NCI-H2171 treated with DMSO at 0.1 percent for 48 hours (cell line): ENCODE measurements at places on chromosomes 2 and 18.

DNA sequence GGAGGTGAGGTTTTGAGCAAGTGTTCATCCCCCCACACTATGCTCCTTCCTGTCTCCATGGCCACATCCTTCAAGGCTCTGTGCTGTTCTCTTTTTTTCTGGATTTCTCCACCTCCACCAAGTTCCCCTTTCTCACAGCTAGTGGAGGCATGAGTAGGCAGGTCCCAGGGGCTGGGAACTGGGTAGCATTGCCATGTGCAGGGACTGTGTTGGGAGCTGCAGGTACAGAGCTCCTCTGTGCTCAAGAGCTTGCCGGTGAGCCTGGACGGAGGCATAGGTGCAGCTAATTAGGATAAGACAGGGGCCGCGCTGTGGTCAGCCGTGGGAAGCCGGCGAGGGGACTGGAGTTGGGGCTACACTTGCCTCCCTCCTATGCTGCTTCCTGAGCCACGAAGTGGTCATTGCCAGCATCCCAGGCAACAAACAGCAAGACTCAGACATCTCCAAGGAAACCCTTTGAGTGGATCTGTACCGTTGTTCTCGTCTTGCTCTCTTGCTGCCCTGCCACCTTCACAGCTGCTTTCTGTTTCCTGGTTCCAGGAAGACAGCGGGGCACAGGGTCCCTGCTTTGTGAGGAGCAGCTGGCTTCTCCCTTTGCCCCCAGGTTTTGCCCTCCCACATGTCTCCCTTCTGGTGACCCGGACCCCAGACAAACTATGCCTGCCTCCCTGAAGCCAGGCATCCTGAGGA lies 36.9 kb downstream of the ATOH8 start:
- no peak for DNase-seq

- DNase-seq = no peak
Observed at GRCh38 chr2:105244451-105244850, 2.9 kb downstream of the GPR45 start.

DNA sequence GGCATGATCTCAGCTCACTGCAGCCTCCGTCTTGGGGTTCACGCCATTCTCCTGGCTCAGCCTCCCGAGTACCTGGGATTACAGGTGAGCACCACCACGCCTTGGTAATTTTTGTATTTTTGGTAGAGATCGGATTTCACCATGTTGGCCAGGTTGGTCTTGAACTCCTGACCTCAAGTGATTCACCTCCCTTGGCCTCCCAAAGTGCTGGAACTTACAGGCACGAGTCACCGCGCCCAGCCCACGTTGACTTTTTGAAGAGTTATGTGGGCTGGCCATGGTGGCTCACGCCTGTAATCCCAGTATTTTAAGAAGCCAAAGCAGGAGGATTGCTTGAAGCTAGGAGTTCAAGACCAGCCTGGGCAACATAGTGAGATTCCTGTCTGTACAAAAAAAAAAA lies 20.8 kb downstream of the CCL20 start:
- no peak for DNase-seq

GRCh38 chr18:13448335-13448795 lies 229.8 kb downstream of the LDLRAD4 start:
- no peak for DNase-seq

GRCh38 chr18:34754300-34754699 lies 44.2 kb downstream of the DTNA start:
- DNase-seq = no peak

- no peak for DNase-seq
Observed at GRCh38 chr2:37276291-37276690, 44.8 kb downstream of the NDUFAF7 start.

DNA sequence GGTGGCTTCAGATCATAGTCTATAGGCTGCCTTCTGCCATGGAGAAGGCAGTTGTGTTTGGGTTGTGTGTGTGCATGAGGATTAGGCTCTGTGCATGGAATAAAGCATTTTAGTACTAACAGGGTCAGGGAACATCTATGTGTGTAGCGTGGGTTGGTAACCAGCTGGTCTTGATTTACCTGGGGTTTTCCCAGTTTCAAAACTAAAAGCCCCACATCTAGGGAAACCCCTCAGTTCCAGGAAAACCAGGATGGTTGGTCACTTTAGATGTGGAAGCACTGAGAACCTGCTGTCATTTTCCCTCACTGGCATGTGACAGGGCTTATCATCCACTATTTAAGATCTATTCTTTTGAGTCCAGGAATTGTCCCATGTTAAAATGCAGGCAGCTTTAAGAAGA lies 116.3 kb downstream of the POLE4 start:
- DNase-seq = no peak

DNA sequence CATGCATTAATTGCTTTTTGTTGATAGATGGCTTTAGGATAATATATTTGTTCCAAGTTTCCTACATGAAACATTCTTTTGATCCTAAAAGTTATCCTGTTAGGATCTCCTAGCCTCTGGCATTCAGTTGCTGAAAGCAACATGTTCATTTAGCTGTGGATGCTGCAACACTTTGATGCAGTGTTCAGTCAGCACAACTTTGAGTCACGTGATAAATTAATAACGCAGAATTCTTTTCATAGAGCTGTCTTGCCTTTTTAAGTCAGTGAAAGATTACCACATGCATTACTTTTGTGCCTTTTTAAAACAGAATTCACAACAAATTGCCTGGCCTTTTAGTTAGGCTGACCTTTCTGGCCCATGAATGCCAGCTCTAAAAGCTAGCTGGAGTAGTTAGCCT lies 1467.9 kb upstream of the ZEB2 start:
- no peak for DNase-seq

- no peak for DNase-seq
Observed at GRCh38 chr2:187358531-187358930, 89.5 kb downstream of the CALCRL start.

DNA sequence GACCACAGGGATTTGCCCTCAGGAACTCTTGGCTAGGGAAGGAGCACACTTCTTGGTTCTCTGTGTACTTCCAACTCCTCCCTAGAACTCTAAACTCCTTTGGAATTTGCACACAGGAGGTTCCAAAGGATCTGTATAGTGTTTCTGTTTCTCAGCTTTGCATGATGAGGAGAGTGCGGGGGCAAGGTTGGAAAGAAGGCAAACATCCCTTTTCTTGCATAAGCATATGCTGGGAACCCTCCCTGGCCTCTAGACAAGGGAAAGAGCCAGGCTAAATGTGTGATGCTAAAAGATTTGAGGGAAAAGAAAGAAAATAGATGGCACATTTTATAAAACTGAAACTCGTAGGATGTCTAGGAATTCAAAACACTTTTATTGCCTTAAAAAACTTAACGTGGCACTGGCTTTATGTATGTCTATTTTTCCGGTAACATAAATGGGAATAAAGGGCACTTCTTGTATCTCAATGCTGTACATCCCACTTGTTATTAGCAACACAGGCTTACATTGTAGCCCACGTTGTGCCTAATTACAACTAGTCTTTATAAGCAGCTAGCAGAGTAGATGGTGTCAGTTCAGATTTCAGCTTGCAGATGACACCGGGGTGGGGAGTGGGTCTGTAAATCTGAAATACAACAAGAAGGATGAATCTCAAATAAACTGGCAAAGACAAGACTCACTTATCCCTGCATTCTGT lies 165.8 kb downstream of the GPD2 start:
- DNase-seq = no peak

- peak; percentile 99 for DNase-seq
Observed at GRCh38 chr2:85772019-85772745, 18.4 kb downstream of the ATOH8 start.

DNA sequence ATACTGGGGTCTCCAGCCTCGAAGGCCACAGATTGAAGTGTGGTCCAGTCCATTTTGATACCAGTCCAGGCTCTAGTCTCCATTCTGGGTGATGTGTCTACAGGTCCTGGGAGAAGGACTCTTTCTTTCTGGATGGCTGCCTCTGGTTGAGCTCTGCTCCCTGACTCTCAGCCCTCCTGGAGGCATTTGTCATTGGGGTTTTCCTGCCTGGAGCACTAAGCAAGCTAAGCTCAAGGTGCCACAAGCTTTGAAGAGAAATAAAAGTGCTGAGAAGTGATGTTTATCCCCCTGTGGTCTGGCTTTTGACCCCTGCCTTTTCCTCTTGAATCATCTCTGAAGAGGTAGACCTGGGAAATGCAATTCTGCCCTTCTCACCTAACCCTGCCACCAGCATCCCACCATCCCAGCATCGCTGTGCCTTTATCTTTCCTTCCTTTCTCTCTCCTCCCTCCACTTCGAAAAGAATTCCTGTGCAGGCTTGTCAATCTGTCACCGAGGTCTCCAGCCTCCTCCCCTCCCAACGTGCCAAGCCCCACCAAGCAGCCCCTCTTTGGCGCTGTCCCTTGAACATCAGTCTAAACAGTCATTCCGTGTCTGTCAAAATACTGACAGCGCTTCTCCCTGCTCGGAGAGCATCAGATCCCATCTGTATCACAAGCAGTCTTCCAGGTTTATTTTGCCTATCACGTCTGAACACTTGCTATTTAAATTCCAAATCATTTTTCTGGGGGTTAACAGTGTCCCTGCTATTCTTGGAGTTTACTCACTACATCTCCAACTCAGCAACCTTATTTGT lies 334.6 kb upstream of the SLC14A2 start:
- no peak for DNase-seq
